ENCODE measurements at places on chromosomes 12 and 14.

GRCh38 chr12:40194846-40195245 is 30.0 kb upstream of the LRRK2 start:
- DNase-seq = no peak

- no peak for DNase-seq
Measured at GRCh38 chr14:48563489-48563888, 888.1 kb upstream of the MDGA2 start.

GRCh38 chr12:42373669-42374068 is 47.7 kb downstream of the PPHLN1 start:
- no peak for DNase-seq

DNA sequence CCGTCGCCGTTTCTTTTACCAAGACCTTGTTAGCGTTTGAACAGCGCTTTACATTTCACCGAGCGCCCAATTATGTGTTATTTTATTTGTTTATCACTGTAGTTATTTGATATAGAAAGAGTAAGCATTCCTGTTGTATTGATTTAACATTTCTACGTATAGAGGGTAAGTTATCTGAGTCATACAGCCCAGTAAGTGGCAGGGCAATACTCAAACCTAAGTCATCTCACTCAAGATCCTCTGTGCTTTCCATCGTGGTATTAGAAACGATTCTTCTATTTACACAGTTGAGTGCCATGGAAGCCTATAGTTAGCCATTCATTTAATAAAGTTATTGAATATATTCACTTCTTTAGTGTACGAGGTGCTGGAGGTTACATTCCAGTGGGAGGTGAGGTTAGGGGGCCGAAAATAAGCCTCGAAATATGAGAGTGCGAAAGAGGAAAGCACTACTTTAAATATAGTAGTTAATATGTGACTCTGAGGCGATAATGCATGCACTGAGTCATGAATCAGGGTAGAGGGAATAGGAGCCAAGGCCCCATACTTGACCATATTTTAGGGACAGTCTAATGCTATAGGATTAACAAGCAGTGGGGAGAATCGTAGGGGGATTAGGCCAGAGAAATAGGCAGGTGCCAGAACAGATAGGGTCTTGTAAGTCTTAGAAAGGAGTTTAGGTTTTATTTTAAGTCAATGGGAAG is 629 bp downstream of the RAD51AP1 start:
- DNase-seq = no peak

DNA sequence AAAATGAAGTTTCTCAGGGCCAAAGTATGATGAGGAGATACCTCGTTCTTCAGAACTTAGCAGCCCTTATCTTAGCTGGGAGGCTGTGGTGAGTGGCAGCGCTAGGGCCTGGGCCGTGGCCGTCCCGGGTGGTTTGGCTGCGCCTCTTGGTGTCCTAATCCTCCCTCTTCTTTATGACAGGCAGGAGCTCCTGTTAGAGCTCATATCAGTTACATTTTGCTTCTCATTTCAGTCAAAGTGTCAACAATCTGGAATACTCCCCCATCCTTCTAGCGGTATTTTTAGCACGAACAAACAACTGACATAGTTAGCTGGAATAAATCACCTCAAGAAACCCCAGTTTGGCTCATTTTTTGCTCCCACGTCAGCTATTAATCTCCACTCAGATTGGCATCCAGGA is 188.8 kb downstream of the TTC7B start:
- no peak for DNase-seq

GRCh38 chr14:80946797-80947196 is 5.3 kb upstream of the CEP128 start:
- DNase-seq = no peak

DNA sequence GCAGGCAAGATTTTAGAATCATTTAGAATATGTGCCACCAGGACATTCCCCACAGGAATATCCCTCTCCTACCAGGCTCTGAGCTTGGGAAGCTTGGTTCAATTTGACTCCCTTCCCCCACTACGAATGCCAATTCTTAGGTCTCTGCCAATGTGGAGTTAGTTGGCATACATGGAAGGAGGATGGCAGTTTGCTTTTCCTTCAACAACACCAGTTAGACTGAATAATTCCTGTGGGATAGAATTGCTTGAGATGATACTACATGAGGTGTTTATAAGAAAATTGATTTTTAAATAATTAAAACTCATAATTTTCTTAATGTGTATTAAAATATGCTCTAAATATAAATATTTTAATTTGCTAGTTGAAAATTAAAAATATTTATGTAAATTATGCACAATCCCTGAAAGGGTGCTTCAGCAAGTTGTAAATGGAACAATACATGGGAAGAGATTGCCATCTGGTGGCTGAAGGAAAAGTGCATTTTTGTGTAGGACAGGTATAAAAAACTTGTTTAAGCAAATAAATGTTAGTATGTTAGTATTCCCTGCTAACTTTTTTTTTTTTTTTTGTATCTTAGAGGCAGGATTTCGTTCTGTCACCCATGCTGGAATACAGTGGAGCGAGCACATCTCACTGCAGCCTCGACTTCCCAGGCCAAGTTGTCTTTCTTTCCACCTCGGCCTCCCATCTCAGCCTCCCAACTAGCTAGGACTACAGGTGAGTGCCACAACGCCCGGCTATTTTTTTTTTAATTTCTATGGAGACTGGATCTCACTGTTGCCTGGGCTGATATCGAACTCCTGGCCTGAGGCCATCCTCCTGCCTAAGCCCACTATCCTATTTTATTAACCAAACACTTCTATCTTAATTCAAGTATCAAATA is 25.8 kb upstream of the STRAP start:
- DNase-seq = no peak

DNA sequence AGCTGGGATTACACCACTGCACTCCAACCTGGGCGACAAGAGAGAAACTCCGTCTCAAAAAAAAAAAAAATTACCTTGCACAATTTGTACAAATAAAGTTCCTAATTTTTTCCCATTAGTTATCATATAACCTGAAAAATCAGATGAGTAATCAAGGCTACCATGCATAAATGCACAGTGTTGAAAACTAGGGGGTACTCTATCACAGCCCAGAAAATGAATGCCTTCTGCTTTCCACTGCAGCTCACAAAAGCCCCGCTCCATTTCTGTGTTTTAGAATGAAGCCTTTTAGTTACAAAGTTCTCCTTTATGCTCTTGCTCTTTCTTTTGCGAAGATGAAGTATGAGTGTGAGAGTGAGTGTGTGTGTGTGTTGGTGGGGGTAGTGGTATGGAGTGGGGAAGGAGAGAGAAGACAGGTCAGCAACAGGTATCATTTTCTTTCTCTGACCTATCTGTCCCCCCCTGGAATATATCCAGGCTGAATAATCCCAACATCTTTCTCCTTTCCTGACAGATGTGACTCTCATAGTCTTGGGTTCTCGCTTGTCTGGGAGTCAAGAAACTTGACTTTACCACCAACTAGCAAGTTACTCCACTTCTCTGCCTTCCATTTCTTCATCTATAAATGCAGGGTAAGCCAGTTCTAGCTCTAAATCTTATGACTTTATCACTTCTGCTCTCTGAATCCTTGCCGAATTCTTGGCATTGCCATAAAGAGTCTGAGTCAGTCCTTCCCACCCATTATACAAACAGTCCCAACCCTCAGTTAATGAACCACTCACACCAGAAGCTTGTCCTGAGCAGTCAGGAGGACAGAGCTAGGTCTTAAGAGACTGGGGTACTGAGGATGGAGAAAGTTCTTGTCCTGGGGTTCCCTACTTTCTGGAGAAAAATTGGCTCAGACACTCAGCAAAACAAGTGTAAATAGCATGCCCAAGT is 16.1 kb downstream of the BIN2 start:
- no peak for DNase-seq

- no peak for DNase-seq
Measured at GRCh38 chr12:21324551-21324950, 10.2 kb downstream of the SLCO1A2 start.

DNA sequence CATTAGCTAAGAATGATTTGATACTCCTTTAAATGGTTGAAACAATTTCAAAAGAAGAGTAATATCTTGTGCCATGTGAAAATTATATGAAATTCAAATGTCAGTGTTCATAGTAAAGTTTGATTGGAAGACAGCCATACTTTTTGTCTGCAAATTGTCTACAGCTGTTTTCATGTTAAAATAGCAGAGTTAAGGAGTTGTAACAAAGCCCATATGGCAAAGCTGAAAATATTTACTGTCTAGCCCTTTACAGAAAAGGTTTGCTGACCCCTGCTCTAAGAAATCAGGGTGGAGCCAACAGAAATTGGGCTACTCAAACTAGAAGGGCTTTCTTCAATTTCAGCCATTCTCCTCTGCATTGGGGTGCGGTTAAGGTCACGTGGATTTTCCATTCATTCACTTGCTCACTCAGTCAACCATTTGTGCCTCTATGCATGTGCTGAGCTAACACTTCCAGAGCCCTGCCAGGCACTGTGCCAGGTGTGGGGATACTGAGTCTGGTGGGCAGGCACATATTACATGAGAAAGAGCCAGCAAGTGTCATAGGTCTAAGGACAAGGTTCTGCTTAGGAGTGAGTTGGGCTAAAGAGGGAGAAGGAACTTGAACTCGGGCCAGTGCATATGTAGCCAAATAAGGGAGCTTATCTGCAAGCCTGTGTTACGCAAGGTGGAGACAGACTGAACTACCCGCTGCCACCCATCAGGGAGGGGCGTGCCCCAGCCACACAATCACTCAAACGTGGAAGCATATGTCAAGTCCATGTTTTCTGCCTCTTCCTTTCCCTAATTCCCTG is 139.8 kb upstream of the NOS1 start:
- DNase-seq = no peak

DNA sequence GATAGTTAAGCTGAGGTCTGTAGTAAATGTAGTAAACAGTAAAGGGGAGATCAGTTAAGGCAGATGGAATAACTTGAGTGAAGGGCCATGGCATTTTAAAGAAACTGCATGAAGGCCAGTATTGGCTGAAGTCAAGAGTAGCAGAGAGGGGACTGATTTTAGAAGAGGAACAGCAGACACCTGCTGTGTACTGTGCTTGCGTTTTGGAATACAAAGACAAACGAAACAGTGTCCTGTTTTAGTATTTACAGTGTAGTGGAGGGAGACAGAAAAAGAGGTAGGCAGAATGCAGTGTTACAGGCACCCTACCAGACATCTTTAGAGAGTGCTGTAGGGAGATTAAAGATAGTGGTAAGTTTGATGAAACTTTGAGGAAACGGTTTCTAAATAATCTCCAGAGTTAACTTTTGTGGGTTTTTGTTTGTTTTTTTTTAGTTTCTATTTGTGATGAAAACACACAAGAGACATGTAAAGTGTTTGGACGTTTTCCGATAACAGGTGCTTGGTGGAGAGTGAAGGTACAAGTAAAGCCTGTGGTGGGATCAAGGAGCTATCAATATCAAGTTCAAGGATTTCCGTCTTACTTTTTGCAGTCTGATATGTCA is 2.1 kb downstream of the HELB start:
- no peak for DNase-seq

DNA sequence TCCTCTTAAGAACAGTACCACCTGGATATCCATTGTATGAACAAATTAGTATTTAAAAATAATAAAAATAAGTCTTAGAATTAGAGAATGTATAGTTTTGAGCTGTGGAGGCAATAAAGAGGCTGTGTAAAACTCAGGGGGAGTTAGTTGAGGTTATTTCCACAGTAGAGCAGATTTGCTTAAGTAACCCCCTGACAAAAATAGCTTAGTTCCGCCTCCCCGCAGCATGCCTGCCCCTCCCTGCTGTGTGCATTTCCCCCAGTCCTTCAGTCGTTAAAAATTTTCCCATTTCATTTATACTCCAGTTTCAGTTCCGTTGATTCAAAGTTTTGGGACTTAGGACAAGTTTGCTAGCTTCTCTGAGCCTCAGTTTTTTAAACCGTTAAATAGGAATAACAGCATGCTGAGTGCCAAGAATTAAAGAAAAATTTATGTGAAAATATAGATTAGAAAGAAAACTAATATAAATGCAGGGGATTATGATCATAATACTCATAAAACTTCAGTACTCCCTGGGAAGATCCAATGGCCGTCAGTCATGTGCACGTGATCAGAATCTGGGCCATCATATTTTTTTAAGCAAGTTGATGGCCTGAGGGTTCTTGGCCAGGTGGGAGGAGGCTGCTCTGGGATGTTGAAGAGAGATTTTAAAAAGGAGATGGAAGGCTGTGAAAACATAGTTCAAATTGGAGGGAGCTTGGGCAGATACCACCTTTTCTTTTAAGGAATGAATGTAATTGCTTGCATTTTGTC is 14.5 kb upstream of the SLC38A2 start:
- DNase-seq = no peak

- no peak for DNase-seq
Measured at GRCh38 chr12:104653730-104654664, 197.2 kb downstream of the CHST11 start.

GRCh38 chr14:54715239-54715638 is 148.3 kb downstream of the SAMD4A start:
- DNase-seq = no peak

- no peak for DNase-seq
Measured at GRCh38 chr14:102056694-102057442, 30.0 kb downstream of the HSP90AA1 start.

DNA sequence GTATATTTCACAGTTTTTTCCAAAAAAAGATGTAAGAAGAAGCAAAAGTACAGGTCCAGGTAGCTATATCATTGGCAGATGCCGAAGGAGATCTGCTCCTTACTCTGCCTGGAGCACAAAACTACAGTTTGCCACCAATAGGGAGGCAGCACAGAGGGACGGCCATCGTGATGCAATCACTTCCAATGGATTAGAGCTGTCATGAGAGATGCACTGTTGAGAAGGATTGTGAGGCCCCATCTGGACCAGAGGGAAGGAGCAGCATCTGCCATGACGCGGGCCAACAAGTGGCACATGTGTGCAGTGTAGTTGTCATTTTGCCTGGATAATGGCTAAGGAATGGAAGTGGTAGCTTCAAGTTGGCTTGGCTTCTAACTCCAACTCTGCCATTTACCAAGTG is 318.8 kb upstream of the FKBP4 start:
- no peak for DNase-seq

DNA sequence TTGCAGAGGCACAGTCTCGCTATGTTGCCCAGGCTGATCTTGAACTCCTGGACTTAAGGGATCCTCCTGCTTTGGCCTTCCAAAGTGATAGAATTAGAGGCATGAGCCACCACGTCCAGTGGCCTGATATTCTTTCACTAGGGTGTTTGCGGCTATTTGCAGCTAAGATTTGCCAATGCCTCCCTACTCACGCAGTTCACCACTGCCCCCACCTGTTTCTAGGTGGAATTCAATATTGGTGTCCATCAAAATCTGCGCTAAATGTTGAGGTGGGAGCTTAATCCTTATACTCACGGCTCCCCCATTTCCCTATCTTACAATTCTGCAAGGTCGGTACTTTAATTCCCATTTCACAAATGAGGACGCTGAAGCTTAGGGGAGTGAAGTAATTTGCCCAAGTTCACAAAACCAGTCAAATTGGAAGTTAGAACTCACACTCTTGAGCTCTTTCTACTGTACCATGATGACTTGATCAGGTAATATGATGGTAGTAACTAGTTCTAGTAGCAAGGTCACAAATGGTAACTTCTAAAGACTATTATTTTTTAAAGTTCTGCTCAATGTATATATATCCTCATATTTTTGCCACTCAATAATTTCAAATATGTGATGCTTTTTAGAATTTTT is 22.1 kb upstream of the LRRC9 start:
- no peak for DNase-seq

- DNase-seq = no peak
Measured at GRCh38 chr14:100767788-100768536, 41.3 kb downstream of the DLK1 start.

Measured in activated CD4-positive, alpha-beta T cell treated with anti-CD3 and anti-CD28 coated beads for 1 hour (primary cell).